ENCODE measurements at places on chromosomes 6 and 20. TPM values are rescaled to one million over a fixed set of nuclear protein-coding genes. Genes with fewer than 3 reads are reported as not detected.

MUC21 gene
- polyA plus RNA-seq: not detected

ELOVL5 gene
- 95.3 TPM for polyA plus RNA-seq

SALL4 gene
- polyA plus RNA-seq: not detected

EYS gene
- 0.91 TPM for polyA plus RNA-seq

NCOA7 gene
- 418 TPM for polyA plus RNA-seq

MEI4 gene
- 1.1 TPM for polyA plus RNA-seq
